GM12864 (cell line): ENCODE measurements at places on chromosomes 5 and 9.

GRCh38 chr5:33516421-33516820 lies 75.7 kb downstream of the TARS1 start:
- DNase-seq = no peak

DNA sequence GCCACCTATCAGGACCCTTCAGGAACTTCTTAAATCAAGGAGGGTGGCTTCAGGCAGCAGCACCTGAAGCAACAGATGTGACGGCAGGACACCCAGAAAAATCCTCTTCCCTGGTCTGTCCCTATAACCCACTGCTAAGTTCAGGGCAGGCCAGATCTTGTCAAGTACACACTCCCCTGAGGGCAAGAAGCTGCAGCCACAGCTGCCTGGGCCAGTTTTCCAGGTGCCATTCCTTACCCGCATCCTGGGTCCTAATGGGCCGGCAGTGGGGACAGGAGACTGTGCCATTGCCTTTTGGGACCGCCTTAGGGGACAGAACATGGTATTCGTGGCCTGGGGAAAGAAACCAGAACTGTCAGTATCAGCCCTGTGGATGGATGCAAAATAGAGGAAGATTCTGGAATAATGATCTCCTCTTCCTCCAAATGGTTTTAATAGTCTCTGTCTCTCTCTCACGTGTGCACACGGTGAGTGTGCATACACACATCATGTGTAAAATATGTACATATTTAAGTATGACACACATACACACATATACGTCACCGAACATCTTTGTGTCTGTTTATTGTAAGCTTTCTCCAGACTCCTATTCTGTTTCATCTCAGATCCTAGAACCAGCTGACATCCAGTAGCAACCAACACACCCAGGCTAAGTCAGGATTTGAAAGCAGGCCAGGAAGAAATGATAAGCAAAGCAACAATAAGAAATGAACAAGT lies 14.0 kb downstream of the ORM2 start:
- no peak for DNase-seq

DNA sequence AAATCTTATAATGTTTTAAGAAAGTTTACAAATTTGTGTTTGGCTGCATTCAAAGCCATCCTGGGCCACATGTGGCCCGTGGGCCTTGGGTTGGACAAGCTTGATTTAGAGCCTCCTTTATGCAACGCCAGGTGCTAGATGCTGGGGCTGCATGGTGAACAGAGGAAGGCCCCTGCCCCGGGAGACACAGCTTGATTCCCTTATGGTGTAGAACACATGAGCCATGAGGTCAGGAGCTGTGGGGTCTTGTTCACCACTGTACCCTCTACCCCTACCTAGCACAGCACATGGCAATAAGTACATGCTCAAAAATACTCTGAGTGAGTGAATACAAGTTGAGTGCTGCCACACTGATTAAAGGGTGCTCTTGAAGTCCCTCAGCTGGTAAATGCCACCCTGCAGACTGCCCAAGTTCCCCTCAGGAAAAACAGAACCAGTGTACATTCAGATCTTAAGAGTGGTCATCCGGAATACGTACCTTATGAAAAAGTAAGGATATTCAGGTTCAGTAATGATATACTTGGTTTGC lies 71.9 kb downstream of the ARRDC3 start:
- no peak for DNase-seq

GRCh38 chr5:144203750-144204596 lies 33.3 kb downstream of the KCTD16 start:
- DNase-seq = no peak

- DNase-seq = no peak
Observed at GRCh38 chr5:36089989-36090388, 23.3 kb upstream of the UGT3A2 start.

GRCh38 chr9:93505541-93506132 lies 52.3 kb upstream of the FAM120AOS start:
- no peak for DNase-seq

DNA sequence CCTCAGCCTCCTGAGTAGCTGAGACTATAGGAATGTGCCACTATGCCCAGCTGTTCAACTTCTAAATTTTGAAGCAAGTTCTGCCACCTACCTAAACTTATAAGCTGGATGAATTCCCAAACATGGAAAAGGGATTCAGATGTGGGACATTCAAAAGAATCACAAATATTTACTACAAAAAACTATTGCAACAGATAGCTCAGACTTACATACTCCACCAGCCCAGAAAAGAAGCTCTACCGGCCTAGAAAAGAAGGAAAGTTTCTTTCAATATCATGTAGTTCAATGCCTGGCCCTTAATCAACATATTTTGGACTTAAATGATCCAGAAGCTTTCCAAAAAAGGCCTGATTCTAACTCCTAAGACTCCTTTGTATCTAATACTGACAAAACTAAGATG lies 23.8 kb downstream of the SH3RF2 start:
- DNase-seq = no peak

DNA sequence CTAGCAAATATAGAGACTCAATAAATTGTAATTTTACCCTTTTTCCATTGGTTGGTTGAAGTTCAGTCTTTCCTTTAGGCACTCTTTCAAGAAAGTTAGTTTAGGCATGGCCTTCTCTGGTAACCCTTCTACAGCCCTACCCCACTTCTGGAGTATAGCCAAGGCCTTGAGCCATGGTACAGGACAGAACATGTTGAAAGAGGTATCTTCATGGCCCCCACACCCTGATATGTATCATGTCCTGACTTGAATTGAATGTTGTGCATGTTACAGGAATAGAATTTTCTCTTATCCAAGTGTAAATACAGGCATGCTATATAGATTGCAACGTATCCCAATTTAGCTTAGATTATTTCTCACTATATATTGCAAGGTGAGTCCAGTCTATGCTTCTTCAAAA lies 175.6 kb downstream of the CD180 start:
- DNase-seq = no peak

DNA sequence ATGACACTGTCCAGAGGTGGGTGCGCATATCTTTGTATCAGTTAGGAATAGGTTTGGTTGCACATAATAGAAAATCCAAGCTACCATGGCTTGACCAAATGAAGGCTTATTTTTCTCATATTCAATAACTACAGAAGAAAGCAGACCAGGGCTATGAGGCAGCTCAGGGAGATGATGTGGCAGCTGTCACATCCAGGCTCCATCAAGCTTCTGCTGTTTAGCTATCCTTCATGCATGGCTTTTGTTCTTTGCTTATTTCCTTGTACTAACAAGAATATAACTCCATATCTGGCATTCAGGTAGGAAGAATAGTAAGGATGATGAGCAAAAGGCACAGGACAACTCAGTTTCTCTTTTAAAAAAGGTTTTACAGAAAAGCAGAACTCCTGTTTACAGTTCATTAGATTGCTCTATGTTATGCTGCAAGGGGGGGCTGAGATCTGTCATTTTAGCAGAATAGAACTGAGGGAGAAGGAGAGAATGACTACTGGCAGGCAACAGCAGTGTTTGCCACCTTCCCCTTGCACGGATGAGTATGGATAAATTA lies 336.1 kb downstream of the MLLT3 start:
- DNase-seq = no peak

- DNase-seq = no peak
Observed at GRCh38 chr5:138824924-138825863, 49.9 kb downstream of the LRRTM2 start.

DNA sequence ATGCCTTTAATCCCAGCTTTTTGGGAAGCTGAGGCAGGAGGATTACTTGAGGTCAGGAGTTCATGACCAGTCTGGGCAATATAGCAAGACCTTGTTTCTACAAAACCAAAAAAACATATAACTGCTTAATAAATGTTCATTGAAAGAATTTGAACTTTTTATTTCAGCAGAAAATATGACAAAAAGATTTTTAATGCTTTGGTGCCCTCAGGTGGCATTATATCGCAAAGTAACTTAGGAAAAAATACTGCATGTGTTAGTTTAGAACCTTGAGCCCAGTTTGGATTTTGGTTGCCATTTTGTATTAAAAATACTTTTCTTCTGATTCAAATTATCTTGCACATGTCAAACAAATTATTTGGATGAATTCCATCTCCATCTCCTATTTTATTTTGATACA lies 103.2 kb downstream of the GPBP1 start:
- no peak for DNase-seq

GRCh38 chr5:58849921-58850667 lies 267.2 kb downstream of the RAB3C start:
- DNase-seq = no peak

DNA sequence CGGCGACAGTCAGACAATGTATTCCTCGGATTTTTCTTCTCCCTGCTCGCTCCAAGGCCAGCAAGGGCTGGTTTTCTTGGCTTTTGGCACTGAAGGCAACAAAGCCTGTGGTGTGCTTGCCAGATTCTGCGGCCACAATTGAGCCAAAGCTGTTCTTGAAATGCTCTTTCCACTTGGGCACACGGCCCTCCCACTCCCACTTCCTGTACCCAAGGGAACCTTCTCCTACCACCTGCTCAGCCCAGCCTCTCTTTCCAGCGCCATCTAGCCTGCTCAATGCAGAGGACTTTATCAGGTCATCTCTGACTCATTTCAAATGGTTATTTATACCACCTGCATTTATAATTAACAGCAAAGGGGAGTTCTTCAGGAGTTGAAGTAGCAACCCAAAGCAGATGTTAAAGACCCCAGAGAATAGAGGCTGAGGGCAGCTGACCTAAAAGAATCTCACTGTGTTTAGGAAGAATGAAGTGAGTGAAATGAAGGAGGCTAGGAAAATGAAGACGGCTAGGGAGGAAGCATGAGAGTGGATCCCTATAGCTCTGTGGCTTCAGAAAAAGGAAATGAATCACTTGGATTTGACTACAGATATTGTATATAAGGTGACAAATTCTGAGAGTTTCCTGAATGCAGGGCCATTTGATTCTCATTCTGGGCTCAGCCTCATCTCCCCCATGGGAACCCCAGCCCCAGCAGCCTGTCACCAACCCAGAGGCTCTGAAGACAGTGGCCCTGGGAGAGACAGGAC lies 439.0 kb downstream of the ENC1 start:
- DNase-seq = no peak

DNA sequence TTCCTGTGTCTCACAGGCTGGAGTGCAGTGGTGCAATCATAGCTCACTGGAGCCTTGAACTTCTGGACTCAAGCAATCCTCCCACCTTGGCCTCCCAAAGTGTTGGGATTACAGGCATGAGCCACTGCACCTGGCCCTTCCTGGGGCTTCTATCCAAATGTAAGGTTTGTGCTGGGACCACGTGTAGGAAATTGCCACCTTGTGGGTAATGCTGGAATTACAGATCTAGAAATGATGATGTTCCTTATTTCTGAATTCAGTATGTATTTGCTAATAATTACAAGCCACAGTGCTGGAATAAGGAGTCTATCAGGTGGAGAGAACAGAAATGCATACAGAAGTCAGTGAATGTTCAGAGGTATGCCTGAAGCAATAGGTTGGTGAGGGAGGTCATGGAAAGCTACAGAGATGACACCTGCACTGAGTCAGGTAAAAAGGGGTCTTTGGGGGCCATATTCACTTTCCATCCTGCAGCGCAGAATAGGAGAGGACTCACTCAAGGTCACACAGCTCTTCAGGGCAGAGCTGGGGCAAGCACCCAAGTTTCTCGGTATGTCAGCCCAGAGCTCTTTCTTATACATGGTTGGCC lies 8.8 kb upstream of the IGFBPL1 start:
- DNase-seq = no peak

GRCh38 chr5:113264046-113264445 lies 170.7 kb downstream of the TSSK1B start:
- no peak for DNase-seq

DNA sequence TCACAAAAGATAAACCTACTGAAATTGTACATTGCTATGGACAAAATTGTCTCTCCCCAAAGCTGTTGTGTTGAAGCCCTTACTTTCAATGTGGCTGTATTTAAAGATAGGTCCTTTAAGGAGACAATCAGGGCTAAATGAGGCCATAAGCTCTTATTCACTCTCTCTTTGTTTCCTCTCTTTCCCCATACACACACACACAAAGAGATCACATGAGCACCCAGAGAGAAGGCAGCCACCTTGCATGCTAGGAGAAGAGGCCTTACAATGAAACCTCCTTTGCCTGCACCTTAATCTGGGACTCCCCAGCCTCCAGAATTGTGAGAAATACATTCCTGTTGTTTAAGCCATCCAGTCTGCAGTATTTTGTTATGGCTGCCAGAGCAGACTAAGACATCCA lies 1295.6 kb upstream of the CDH6 start:
- DNase-seq = no peak

GRCh38 chr9:17757816-17758215 lies 178.9 kb downstream of the SH3GL2 start:
- no peak for DNase-seq

DNA sequence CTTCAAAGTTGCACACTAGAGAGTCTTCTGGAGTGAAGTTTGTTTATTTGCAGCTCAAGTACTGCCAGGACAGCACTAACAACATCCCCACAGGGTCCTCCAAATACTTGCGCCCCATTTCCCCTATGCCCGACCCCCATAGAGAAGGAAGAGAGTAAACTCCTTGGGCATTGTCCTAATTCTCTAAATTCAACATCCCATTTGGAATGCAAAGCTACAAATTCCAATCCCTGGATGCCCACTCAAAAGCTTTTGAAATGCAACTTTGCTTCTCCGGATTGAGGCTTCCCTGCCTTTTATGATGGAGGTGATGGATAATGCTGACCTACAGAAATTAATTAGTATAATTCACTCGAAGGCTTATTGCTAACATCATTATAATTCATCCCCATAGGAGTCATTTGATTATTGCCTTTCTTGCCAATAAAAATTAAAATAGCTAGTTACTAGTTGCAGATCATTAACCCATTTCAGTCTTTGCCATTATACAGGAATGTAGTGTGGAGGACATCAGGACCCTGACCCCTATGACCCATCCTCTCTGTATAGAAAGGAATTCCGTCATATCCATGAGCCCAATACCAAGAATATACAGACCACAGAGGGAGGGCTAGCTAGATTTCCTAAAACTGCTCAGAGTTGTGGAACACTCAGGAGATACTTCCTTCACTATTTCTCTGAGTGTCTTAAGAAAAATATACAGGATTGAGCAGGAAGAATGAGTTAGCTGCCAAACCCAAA lies 277.6 kb downstream of the ZNF608 start:
- no peak for DNase-seq

- no peak for DNase-seq
Observed at GRCh38 chr5:9059920-9060691, 485.8 kb downstream of the SEMA5A start.

DNA sequence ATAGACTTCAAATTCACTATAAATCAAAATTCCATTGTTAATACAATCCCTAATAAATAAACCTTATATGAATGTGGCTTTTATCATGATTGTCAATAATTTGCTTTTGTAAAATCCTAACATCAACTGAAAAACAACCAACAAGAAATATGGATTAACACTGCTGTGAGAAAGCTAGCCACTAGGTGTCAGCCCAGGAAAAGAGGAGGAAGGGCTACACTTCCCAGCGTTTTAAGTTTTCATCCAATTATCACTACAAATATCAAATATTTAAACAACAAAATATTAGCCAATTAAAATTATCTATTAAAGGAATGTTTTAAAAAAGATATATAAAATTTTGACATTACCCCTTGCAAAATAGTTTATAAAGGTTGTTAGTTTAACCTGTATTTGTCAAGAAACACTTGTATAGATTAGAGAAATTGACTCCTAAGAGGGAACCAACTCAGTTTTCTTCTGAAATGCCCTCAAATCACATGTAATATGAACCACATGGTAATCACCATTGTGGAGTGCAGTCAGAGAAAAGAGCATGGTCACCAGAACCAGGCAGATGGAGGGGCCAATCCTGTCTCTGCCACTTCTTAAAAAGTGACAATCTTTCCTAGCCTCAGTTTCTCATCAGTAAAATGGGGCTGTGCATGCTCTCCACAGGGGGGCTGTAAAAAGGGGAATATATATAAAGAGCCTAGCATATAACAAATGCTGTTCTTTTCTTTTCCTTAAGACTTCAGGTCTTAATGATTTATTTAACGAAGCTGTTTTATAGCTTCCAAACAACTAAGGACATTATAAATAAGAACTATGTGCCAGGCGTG lies 188.2 kb downstream of the CRB2 start:
- no peak for DNase-seq

- no peak for DNase-seq
Observed at GRCh38 chr5:82597437-82597836, 319.3 kb upstream of the RPS23 start.
